ENCODE measurements at places on chromosomes 2 and 18.

GRCh38 chr18:66752733-66753132, 148.8 kb upstream of the CDH19 start:
- DNase-seq = no peak

- DNase-seq = no peak
Measured at GRCh38 chr2:168060986-168061750, 186.2 kb downstream of the STK39 start.

GRCh38 chr2:204370172-204370718, 175.0 kb upstream of the PARD3B start:
- DNase-seq = no peak

- DNase-seq = no peak
Measured at GRCh38 chr2:16568998-16569784, 96.4 kb downstream of the CYRIA start.
